ENCODE measurements at places on chromosomes 5 and 9.
A peak's percentile ranks its signal among the peaks of the same experiment; 100 is the strongest.

DNA sequence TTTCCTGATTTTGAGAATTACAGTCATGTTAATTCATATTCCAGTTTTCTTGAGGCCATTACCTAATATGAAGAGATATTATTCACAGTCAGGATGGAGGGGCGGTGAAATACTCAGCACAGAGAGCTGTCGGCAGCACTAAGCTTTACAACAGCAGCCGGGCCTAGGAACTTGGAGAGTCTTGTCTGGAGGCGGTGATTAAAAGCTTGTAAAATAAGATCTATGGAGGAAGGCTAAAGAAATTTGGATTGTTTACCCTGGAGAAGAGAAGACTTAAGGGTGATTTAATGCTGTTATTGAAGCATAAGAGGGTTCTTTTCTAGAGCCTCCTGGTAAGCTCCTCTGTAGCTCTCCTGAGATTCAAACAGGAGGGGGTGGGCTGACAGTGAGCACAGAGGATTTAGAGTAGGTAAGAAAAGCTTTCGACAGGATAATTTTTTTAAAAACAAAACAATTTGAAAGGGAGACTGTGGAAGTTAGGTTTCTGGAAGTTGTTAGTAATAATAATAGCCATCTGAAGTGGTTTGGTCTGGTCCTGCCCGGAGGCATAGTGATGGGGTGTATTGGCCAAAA is 406.3 kb upstream of the ADAMTSL1 start:
- no peak for DNase-seq

DNA sequence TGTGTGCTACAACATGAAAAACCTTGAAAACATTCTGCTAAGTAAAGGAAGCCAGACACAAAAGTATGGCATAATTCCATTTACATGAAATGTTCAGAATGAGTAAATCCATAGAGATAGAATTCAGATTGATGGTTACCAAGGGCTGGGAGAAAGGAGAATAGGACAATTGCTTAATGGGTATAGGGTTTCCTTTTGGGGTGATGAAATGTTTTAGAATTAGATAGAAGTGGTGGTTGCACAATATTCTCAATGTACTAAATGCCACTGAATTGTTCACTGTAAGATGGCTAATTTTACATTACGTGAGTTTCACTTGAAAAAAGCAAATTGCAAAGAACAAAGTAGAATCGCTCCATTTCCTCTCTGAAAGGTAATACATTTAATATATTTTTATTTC is 43.0 kb upstream of the GAS1 start:
- DNase-seq: no peak

GRCh38 chr9:127862075-127863011 is 7.9 kb upstream of the ENG start:
- peak; percentile 98 for DNase-seq

- no peak for DNase-seq
Measured at GRCh38 chr9:120891245-120891883, 14.4 kb upstream of the PHF19 start.

DNA sequence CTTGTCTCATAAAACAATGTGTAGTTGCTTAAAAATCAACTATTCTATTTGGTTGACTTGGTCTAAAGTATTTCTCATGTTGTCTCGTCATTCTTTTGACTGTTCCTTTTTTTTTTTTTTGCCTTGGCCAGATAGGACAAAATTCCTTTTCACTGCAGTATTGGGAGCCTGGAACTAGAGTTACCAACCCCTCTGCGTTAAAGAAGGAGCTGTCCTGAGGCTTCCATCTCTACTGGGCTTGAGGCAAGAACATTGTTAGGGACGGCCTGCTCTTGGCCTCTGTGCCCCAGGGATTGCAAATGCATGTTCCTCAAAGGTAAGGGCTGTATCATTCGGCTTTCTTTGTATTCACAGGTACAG is 1.4 kb upstream of the NPR2 start:
- DNase-seq: no peak

DNA sequence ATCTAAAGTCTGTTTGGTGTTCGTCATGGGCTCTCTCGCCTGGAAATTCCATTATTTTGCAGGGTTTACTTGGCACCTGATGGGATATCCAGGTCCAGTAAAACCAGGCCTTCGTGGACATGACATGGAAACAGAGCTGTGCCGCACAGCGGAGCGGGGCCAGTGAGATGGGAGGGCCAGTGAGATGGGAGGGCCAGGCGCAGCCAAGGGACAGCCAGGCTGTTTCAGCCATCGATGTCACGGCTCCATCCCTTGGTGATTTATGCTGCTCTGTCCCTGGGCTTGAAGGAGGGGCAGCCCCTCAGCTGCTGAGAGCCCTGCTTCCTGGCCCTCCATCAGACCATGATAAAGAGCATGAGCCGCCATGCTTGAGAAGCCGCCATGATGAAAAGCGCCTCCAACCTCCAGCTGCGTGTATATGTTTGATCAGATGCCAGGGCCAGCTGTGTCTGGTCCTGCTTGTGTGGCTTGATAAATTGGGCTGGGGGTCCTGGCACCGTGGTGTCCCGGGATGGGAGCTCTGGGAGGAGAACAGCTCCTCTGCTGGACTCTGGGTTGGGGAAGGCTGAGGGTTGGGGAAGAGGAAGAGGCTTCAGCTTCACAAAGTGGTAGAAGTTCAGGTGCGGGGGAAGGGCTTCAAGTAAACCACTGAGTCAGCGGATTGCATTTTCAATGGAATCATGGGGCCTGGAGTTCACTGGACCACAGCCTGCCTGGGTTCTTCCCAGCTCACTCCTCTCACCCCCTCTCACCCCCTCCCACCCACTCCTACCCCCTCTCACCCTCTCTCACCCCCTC is 6.1 kb upstream of the COL5A1 start:
- DNase-seq: no peak

DNA sequence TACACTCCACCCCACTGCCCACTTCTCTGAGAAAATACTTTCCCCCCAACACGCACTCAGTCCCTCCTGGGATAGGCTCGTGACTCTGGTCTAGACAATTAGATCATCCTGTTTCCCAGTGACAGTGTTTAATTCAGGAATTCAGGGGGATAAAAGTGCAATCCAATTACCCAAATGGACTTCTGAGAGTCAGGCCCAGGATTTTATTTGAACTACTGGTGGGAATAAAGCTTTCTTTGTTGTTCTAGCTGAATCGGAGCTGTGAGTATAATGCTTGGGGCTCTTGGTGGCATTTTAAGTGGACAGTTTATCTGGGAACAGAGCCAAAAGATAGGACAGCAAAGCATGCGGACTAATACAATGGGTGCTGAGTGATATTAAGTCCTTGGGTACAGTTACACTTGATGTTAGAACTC is 683.3 kb downstream of the MAT2B start:
- DNase-seq: no peak

DNA sequence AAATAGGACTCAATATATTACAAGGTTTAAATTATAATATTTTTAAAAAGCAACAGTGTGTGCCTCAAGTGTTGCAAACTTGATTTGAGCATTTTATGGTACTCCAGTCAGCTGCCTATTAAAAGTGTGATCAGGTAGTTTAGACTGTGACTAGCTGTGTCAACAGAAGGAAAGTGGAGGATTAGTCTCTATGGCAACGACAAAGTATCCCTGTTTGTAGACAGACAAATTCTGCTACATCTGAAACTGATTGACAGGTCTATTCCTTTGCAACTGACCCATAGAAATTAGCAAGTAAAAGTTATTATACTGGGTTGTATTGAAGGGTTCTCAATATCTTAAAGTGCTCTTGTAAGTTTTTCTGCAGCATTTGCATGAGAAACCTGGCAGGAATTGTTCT is 249.8 kb upstream of the ARRDC3 start:
- no peak for DNase-seq

GRCh38 chr5:169670769-169671525 is 33.9 kb downstream of the DOCK2 start:
- DNase-seq: no peak

DNA sequence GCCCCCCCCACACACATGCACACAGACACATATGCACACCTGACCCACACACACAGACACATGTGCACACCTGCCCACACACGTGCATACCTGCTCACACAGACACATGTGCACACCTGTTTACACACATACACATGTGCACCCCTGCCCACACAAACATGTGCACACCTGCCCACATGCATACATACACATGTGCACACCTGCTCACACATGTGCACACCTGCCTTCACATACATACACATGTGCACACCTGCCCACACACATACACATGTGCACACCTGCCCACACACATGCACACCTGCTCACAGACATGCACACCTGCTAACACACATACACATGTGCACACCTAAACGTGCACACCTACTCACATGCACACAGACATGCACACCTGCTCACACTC is 147.0 kb upstream of the FOXD4L5 start:
- no peak for DNase-seq

- DNase-seq: no peak
Measured at GRCh38 chr9:4196376-4196775, 103.5 kb downstream of the GLIS3 start.

Measured in KBM-7 (cell line).